Ascending aorta (tissue), 2 donors: ENCODE measurements at places on chromosomes 11 and 22. TPM values are rescaled to one million over a fixed set of nuclear protein-coding genes. Genes with fewer than 3 reads are reported as not detected.

- DNase-seq: no peak
These were observed 388.7 kb downstream of the MIAT start for GRCh38 chr22:27046086-27046485.

SCGB2A2 gene
- not detected for total RNA-seq

TSPAN32 gene
- total RNA-seq: 1.9 TPM

GRCh38 chr11:110198031-110198729, 98.2 kb downstream of the RDX start:
- no peak for DNase-seq

DNA sequence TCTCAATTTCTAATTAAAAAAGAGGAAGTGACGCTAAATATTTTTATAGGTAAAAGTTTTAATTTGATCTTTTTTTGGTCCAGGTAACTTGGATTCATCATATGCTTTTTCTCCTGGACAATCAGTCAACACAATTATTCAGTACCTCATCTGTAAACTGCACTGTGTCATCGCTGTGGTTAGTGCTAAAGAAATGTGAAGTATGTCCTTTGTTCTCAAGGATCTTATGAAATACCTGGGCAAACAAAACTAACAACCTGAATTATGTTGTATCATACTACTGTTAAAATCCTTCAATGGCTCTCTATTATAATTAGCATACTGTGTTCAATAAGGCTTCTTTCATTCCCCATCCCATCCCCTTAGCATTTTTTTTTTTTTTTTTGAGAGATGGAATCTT, 19.9 kb upstream of the SCN3B start:
- DNase-seq: no peak
